Naive thymus-derived CD8-positive, alpha-beta T cell (primary cell): ENCODE measurements at places on chromosomes 1 and 21. TPM values are rescaled to one million over a fixed set of nuclear protein-coding genes. Genes with fewer than 3 reads are reported as not detected.

Gene TAS1R1
- total RNA-seq = not detected

Gene OPTC
- not detected for total RNA-seq

Gene CACNA1S
- not detected for total RNA-seq

Gene NFIA
- total RNA-seq = 7.1 TPM

DNA sequence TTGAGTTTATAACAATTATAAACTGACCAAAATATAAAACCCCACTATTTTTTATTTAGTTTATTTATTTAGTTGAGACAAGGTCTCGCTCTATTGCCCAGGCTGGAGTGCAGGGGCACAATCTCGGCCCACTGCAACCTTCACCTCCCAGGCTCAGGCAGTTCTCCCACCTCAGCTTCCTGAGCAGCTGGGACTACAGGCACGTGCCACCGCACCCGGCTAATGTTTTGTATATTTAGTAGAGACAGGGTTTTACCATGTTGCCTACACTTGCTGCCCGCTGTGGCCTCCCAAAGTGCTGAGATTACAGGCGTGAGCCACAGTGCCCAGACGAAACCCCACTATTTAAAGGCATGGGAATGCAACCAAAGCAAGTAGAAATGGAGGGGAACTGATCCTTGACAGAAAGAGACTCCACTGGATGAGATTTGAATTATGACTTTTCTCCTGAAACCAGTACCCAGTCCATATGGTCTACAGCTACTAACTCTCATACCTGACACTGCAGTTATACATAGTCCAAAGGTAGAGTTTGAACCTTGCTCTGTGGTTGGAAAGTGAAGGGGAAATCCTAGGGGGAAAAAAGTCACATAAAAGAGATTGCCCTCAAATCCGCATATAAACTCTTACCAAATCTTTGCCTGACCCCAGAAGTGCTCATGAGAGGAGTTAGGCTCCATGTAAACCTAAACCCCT, 11.3 kb downstream of the LRRC8C start:
- DNase-seq = no peak

DNA sequence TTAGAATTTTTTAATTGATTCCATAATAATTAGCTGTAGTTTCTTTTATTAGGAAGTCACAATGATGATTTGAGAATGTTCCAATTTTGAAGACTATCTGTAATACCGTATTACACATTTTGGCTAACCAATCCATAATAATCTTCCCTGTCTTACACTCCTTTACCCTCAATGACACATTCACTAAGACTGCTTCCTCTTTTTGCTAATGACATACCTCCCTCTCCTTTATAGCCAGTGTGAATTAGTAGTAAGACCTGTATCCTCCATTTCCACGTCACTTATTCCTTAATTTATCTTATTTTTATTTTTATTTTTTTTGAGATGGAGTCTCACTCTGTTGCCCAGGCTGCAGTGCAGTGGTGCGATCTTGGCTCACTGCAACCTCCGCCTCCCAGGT, 10.1 kb downstream of the KDM1A start:
- DNase-seq = no peak

- DNase-seq = no peak
Observed at GRCh38 chr1:226308166-226308722, 720 bp downstream of the LIN9 start.

DNA sequence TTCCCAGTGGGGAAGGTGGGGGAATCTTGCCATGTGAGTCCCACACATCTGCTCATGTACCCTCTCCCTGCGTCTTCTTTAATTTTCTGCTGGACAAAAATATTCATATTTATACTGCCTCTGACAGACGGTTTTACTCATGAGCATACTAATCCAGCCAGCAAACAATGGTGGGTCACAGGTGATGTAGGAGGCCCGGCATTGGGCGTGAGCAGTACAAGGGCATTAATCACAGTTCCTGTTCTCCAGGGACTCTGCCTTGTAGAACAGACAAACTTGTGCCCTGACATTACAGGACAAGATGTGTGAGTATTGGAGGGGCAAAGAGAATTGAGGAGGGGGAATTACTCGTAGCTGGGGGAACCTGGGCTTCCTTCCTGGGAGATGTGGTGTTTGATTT, 25.0 kb downstream of the MTARC1 start:
- DNase-seq = no peak

- DNase-seq = no peak
Observed at GRCh38 chr1:237713916-237714315, 176.8 kb downstream of the ZP4 start.

- no peak for DNase-seq
Observed at GRCh38 chr1:12464598-12465056, 153.4 kb downstream of the DHRS3 start.

DNA sequence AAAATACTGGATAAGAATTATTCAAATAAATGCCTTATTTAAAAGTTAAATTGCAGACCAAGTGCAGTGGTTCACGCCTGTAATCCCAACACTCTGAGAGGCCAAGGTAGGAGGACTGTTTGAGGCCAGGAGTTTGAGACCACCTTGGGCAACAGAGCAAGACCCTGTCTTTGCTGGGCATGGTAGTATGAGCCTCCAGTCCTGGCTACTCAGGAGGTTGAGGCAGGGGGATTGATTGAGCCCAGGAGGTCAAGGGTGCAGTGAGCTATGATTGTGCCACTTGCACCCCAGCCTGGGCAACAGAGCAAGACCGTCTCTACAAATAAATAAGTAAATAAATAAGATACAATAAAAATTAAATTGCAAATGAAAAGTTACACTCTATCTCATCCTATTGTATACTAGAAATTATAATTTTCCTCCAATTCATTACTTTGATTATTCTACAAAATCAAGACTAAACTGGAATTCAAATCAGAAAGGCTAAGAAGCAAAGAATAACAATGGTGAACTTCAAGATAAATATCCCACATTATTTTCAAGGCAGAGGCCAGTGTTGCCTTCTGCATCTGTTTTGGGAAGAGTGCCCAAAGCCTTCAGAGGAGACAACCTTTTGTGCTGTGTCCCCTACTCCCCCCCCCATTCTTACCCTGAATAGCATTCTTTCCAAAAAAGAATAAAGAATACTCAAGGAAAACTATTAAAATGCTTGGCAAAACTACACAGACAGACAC, 73.3 kb upstream of the IRF2BP2 start:
- no peak for DNase-seq
